Hindlimb muscle (tissue), 1 donor: ENCODE measurements at places on chromosomes 7 and 10. TPM values are rescaled to one million over a fixed set of nuclear protein-coding genes. Genes with fewer than 3 reads are reported as not detected.

The PRLHR gene
- not detected for polyA plus RNA-seq

- DNase-seq, result no peak
These were observed 243.3 kb upstream of the RNF32 start for GRCh38 chr7:156397249-156397648.

The KLF14 gene
- 1.5 TPM for polyA plus RNA-seq

- no peak for DNase-seq
These were observed 32.1 kb downstream of the IGF2BP3 start for GRCh38 chr7:23438171-23438570.

DNA sequence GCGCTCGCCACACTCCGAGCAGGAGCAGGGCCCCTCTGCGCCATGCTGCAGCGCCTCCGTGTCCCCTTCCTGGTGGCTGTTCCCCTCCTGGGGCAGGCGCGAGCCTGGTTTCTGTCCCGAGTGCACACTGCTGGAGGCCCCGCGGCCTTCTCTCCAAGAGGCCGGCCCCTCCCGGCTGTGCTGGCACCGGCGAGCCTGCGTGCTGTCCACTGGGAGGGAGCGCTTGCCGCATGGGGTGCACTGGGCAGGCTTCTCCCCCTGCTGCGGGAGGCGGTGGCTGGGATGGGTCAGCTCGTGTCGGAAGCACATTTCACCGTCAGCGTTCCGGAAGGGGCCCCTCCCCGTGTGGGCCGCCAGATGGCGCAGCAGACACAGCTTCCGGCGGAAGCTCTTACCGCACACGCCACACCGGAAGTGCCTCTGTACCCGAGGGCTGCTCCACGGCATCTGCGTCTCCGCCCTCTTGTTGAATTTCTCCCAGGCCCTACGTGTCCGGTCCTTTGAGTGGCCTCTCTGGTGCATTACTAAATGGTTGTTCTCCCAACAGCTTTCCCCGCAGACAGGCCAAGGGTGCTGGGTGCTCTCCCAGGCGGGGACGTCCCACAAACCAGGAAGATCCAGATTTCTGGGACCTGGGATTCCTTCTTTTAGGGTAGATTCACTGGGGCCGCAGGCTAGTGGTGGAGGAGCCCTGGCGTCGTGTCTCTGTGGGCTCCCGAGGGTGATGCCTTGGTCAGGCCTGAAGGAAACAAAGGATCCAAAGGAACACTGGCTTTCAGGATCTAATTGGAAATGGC is 18.7 kb downstream of the ZNF786 start:
- no peak for DNase-seq

- DNase-seq, result no peak
These were observed 195.9 kb upstream of the LYZL2 start for GRCh38 chr10:30825495-30825894.

The LIPA gene
- 44.2 TPM for polyA plus RNA-seq

GRCh38 chr10:131215776-131216175 is 95.7 kb downstream of the TCERG1L start:
- no peak for DNase-seq
